ENCODE measurements at places on chromosomes 5 and 9. TPM values are rescaled to one million over a fixed set of nuclear protein-coding genes. Genes with fewer than 3 reads are reported as not detected.

PRELID1 gene
- 255 TPM for polyA plus RNA-seq

UBQLN1 gene
- polyA plus RNA-seq: 103 TPM

GRCh38 chr5:2019716-2020115 lies 137.0 kb upstream of the IRX4 start:
- DNase-seq: no peak

DNA sequence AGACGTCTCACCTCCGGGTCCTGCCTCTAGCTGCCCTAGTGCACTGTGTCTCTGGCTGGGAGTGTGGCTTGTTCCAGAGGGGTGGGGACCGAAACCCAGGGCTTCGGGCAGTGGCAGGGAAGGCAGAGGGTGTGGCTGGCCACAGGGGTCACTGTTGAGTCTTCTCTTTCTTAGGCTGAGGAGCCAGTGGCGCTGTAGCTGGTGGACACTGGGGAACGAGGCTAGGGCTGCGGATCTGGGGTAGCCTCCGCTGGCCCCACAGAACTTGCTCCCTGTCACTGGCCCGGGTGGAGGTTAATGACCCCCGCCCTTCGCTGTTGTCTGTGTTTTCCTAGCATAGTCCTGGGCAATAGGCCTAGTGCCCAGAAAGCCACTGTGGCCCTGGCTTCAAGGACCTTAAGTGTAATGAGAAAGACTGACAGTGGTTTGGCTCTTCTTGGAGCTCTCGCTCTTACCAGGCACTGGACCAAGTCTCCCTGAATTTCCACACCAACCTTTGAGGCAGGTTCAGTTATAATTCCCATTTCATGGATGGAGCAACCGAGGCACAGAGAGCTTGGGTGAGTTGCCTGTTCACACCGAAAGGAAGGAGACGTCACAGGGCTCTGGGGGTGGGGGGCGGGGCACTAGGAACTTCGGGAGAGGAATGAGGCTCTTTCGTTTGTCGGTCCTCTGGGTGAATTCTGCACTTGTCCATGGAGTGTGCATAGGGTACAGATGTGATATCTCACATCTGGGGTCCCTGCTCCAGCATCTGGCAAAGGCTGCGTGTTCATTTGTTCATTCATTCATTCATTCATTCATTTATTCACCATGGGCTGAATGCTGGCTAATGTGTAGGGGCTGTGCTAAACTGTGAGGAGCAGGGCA lies 4.8 kb upstream of the IER5L start:
- DNase-seq: peak; percentile 54

DNA sequence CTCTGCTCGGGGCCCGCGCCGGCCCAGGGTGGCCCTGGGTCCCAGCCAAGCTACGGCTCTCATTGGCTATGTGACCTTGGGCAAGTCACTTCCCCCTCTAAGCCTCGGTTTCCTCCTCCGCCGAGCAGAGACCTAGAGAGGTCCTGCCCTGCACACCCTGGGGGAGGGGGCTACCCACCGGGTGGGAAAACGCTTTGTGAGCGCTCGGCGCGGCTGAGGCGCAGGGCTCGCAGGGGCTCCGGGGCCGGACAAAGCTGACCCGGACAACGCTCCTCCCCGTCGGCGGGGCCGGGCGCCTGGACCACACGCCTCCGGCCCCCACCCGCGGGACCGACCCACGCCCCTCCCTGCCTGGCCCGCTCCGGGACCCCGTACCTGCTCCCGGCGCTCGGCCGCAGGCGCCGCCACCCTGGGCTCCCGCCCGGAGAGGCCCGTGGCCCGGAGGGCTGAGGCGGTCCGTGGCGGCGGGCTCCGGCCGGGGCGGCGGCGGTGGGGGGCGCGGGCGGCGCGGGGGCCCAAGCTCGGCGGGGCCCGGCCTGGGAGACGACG lies 85.7 kb upstream of the MELK start:
- DNase-seq: peak; percentile 60

- DNase-seq: no peak
These were observed 138.4 kb downstream of the GADD45G start for GRCh38 chr9:89743216-89743572.

DNA sequence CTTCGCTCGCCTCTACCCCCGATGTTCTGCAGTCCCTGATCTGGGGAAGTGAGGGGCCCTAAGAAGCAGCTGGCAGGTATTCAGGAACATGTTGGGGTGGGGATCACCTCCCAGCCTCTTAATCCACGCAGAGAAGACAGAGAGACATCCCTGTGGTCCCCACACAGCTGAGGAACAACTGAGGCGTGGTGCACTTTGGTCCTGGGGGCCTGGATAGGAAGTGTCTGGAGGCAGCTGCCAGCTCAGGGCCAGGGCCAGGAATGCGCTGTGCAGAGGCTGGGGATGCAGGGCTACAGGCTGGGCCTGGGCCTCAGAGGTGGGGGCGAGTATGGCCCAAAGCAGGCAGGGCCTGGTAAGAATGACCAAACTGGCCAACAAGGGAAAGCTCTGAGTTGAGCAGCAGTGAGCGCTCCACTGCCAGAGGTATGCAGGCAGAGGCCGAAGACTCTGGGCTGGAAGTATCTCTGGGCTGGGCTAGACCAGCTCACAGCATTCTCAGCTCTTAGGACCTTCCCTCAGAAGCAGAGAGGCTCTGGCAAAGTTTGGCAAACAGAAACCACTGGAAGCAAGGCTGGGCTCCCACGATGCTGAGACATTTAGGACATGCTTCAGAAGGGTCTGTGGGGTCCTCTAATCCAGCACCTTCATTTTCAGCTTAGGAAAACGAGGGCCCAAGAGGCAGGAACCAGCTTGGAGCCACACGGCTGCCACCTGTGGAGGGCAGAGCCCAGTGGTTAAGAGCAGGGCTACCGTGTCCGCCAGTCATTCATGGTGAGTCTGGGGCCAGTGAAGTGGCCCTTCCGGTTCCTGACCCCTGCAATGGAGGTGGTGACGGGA lies 174.4 kb downstream of the GAPVD1 start:
- no peak for DNase-seq
